Ecto neural progenitor cell (in vitro differentiated cells): ENCODE measurements at places on chromosomes 16 and 17.
A peak's percentile ranks its signal among the peaks of the same experiment; 100 is the strongest.

- peak; percentile 49 for DNase-seq
Measured at GRCh38 chr17:45408611-45409421, 23.9 kb downstream of the ARHGAP27 start.

- DNase-seq: no peak
Measured at GRCh38 chr17:77347544-77347943, 206.8 kb downstream of the SEC14L1 start.

DNA sequence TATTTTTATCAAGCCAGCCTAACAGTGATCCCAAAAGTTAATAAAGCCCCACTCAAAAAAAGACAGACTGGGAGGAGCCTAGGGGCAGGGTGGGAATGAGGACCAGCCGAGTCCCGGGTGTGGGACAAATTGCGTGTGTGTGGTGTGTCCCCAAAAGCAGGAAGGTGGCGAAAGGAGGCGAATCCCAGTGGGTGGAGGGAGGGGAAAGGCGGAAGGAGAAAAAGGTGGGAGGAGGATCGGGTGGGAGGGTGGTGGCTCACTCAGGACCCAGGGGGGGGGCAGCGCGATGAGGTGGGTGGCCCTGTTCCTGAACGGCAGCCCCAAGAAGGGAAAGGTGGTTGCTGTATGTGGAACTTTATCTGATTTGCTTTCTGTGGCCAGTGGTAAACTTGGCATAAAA lies 102.4 kb downstream of the SPECC1 start:
- DNase-seq: no peak

GRCh38 chr16:57884655-57885133 lies 82.4 kb upstream of the KIFC3 start:
- no peak for DNase-seq

GRCh38 chr16:51938861-51939260 lies 608.1 kb downstream of the TOX3 start:
- no peak for DNase-seq

DNA sequence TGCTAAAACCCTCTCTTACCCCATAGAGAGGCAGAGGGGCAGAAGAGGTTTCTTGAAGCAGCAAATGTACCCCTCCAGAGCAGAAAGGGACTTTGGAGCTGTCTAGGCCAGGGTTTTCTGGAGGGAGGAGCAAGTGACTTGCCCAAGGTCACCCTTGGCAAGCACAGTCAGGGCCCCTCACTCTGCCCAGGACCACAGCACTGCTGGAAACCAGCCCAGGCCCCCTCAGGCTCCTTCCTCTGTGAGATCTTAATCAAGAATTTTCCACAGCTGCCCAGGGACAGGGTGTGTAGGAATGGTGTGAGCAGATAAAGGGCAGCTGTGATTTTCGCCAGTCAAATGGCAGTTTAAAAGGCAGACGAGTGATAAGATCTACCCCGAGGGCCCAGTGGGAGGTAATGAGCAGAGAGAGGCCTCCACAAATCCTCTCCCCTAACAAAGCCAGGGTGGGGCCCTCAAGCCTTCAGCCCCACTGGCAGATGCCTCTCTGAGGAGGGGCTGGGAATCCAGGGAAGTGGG lies 3.9 kb upstream of the SLC12A3 start:
- peak; percentile 71 for DNase-seq

- DNase-seq: no peak
Measured at GRCh38 chr17:58325289-58325726, 3.3 kb downstream of the TSPOAP1 start.

DNA sequence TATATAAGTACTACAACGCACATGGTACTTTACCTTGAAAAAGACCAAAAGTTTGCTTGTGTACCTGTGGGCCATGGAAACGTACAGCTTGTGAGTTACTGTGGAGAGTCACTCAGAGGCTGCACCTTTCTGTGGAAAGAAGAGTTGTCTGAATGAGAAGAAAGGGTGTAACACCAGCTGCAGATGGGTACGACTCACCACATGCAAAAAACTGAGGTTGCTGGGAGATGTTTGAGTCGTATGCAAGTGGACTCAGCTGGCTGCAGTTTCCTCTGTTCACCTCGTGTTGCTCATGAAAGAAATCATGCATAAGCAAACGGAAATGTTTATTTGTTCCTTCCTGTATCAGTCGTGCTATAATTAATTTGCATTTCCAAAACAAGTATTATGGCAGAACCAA lies 22.4 kb upstream of the DYNLRB2 start:
- no peak for DNase-seq

GRCh38 chr17:13521784-13522183 lies 79.9 kb downstream of the HS3ST3A1 start:
- DNase-seq: no peak

- no peak for DNase-seq
Measured at GRCh38 chr16:88939972-88940861, 36.8 kb downstream of the CBFA2T3 start.

DNA sequence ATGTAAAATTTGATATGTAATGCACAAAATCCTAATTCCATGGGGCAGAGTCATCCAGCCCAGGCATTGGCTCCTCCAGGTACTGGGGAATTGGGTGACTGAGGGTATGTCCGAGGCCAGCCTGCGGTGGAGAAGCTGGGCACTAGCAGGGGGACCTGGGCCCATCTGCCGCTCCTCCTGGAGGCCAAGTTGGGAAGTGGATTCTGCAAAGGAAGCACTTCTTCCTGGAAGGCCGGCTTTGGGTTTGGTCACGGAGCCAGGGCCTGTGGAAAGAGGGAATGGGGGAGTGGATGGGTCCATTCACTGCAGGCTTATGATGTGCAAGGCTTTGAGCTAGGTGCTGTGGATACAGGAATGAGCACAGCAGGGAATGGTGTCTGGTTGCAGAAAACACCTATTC lies 85.8 kb downstream of the GNAO1 start:
- peak; percentile 70 for DNase-seq

GRCh38 chr17:48542114-48542656 lies 2.7 kb downstream of the HOXB2 start:
- DNase-seq: no peak

DNA sequence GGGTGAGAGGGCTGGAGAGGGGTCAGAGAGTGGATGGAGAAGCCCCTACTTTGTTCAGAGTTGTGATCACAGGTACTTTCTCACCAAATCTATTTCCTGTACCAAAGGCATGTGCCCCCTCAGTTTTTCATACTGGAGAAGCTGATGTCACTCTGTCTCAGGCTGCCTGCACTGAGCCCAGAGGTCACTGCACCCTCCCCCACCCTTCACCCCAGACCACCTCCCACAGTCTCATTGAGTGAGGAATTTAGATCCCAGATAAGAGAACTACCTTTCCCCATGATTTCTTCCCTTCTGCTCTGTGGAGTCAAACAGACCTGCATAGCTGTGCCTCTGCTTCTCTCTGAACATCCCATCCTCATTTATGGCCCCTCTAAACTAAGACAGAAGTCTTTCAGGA lies 140.0 kb upstream of the IRX6 start:
- DNase-seq: peak; percentile 55

- DNase-seq: peak; percentile 80
Measured at GRCh38 chr17:74089869-74090464, 113.5 kb upstream of the RPL38 start.

- DNase-seq: no peak
Measured at GRCh38 chr16:2820836-2821486, 3.9 kb downstream of the PRSS21 start.

- no peak for DNase-seq
Measured at GRCh38 chr16:81841722-81842121, 62.6 kb downstream of the PLCG2 start.

GRCh38 chr16:10048850-10049249 lies 133.4 kb downstream of the GRIN2A start:
- DNase-seq: no peak

GRCh38 chr17:59827721-59828477 lies 64.8 kb downstream of the TUBD1 start:
- no peak for DNase-seq
